Heart right ventricle (tissue), 16 donors: ENCODE measurements at places on chromosomes 11 and 22.
A peak's percentile ranks its signal among the peaks of the same experiment; 100 is the strongest.

- H3K36me3 ChIP-seq = no peaks in the 10 kb centered on the region
- DNase-seq = no peak
- H3K27me3 ChIP-seq = no peaks in the 10 kb centered on the region
- H3K27ac ChIP-seq = no peak overlapping the region
These were observed 35.7 kb downstream of the CELF1 start for GRCh38 chr11:47516984-47517853.

DNA sequence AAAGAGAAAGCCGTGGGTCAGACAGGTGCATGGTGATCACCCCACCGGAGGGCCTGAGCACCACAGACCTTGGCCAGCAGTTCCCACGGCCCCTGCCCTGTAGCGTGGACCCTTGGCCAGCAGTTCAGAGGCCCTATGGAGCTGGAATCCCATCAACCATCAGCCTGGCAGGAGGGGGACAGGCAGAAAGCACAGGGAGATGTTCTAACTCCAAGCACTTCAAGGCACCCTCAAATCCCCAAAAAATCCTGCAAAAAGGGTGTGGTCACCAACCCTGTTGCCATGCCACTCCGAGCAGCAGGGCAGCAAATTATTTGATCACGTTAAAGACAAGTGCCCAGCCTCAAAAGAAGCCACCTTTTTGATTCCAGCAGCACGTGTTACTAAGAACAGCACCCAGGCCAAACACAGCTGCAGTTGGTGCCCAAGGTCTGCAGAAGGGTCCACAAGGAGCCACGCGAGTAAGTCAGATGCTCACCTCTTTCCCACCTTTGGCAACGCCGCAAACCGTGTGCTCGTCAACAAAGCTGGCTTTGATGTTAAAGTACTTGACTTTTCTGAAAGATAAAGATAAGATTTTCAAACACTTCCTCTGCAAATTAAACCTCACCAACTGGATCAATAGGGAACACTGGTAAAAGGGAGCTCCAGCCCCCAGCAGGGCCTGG, 26.2 kb upstream of the COMT start:
- no peaks in the 10 kb centered on the region for H3K4me1 ChIP-seq
- H3K36me3 ChIP-seq = peaks cover 8% of the 10 kb centered on the region
- H3K4me3 ChIP-seq = no peak overlapping the region
- DNase-seq = no peak
- no peaks in the 10 kb centered on the region for H3K27me3 ChIP-seq
- H3K27ac ChIP-seq = no peak overlapping the region

DNA sequence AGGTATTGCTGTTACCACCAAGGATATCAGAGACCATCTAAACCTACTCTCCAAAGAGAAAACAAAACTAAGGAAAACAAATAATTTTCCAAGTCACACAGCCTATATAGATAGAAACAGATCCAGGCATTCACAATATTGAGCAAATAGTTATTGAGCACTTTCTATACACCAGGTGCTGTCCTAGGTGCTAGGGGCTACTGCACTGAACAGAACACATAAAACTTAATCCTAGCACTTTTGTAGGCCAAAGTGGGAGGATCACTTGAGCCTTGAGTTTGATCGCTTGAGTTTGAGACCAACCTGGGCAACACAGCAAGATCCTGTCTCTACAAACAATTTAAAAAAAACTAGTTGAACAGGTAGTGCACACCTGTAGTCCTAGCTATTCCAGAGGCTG, 44.6 kb downstream of the SERGEF start:
- no peak overlapping the region for H3K4me3 ChIP-seq
- no peak overlapping the region for H3K27ac ChIP-seq
- DNase-seq = no peak

DNA sequence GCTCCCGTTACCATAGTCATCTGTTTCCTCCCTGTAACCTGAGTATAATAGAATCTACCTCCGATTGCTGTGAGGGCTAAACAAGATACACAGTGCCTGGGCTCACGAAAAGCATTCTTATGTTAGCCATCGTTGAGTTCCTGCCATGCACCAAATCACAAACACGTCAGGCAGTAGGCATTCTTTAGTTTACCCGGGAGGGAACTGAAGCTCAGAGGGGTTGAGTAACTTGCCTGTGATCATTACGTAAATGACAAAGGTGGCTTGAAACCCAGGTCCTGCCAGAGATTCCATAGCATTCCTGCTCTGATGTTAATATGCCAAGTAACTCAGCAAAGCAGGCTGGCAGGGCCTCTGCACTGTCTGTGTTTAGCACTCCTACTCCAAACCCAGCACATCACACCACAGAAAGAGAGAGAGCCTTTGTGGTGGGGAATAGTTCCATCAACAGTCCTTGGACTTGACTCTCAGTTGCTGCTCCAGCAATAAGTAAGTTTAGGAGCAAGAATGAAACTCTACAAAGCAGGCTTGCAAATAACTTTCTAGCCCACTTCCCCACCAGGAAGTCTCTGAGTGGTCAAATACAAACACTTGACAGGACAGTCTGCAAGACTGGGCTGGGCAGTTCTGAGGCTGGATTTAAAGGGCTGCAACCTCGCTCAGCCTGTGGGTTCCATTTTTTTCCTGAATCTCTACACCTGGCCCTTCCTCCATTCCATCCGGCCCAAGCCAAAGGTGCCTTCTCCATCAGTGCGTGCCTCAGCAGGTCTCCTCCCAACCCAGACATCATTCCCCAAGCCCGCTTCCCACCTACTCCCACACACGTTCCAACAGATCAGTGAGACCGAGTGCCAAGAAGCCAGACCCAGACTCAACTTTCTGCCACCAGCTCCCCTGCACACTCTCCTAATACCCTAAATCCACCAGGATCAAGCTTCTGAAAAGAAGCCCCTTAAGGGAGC, 1.1 kb downstream of the SCN2B start:
- no peak for DNase-seq
- H3K27ac ChIP-seq = peak overlapping the region; percentile 95
- no peaks in the 10 kb centered on the region for H3K27me3 ChIP-seq
- H3K4me1 ChIP-seq = peaks cover 10% of the 10 kb centered on the region

DNA sequence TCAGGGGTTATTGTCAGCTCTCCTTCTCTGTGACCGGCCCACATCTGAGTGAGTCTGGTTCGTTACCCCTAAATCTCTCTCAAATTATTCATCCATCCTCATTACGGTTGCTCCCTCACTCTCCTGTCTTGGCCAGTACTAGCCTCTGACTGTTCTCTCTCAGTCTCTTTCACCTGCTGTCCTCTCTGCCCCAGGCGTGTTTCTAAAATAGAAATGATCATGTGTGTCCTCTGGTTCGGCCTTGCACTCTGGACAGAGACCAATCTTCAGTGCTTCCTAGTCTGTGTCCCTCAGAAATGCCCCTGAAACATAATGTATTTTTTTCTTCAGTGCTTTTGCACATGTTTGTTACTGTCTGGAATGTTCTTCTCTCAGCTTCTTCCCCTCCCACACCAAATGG, 4.9 kb downstream of the PSMD13 start:
- peaks cover 31% of the 10 kb centered on the region for H3K4me1 ChIP-seq
- peak overlapping the region; percentile 50 for H3K27ac ChIP-seq
- DNase-seq = no peak
- no peak overlapping the region for H3K4me3 ChIP-seq
- peaks cover 26% of the 10 kb centered on the region for H3K36me3 ChIP-seq

DNA sequence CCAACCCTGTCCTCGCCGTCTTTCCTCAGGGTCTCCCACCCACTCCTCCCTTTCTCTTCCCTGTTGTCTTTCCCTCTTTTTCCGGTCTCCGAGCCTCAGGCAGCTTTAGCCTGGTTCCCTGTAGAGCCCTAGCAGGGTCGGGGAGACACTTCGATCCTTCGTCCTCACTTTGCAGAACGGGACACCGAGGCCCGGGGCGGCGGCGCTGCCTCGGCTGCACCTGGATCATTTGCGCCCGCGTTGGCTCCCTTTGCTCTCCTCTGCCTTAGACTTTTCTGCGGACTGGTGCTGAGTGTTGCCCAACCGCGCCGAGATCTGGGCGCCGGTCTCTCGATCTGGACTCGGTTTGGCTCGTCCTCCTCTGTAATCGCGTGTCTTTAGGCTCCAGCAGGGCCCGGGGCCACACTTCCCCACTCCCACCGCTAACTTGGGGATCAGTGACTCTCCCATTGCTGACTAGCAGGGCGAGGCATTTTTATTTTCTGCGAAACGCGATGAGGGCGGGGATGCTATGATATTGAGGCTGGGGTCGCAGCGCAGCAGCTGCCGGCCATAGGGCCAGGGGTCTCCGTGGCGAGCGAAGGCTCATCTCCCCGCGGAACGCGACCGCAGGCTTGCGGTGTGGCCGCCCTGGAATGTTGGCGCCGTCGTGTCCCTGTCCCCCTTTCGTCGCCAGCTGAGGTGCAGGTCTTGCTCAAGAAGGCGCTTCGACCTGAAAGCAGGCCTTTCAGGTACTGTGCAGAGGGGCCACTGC, 1.6 kb upstream of the E2F8 start:
- H3K4me1 ChIP-seq = peaks cover 9% of the 10 kb centered on the region
- H3K27me3 ChIP-seq = peaks cover 47% of the 10 kb centered on the region
- no peak overlapping the region for H3K27ac ChIP-seq
- H3K4me3 ChIP-seq = peak overlapping the region; percentile 73

DNA sequence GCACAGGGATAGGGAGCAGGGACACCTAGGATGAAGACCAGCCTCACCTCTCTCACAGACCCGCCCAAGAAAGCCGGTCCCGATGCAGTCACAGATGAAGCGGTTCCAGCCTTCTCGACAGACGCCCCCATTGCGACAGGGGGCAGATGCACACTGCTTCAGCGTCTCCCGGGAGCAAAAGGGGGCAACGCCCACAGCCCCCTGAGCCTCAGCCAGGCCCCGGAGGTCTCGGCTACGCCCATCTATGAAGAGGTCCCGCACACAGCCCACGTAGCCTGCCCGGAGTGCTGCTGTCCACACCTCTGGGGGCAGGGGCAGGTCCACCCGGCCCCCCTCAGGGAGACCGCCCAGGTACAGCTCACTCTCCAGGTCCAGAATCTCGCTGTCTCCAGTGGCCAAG, 62.3 kb downstream of the NRXN2 start:
- no peak for DNase-seq
- no peaks in the 10 kb centered on the region for H3K36me3 ChIP-seq

GRCh38 chr22:43263645-43264514, 76.9 kb upstream of the TTLL12 start:
- peak overlapping the region; percentile 44 for H3K27ac ChIP-seq
- H3K4me1 ChIP-seq = peaks cover 18% of the 10 kb centered on the region
- no peak overlapping the region for H3K4me3 ChIP-seq
- peaks cover 31% of the 10 kb centered on the region for H3K27me3 ChIP-seq

- H3K27ac ChIP-seq = no peak overlapping the region
- DNase-seq = no peak
- H3K36me3 ChIP-seq = no peaks in the 10 kb centered on the region
- peaks cover 34% of the 10 kb centered on the region for H3K27me3 ChIP-seq
- no peaks in the 10 kb centered on the region for H3K4me1 ChIP-seq
- H3K4me3 ChIP-seq = no peak overlapping the region
These were observed 130.5 kb downstream of the MED15 start for GRCh38 chr22:20637750-20638506.

GRCh38 chr11:96713301-96713700, 323.5 kb downstream of the JRKL start:
- no peak overlapping the region for H3K27ac ChIP-seq
- DNase-seq = no peak
- no peaks in the 10 kb centered on the region for H3K27me3 ChIP-seq
- no peaks in the 10 kb centered on the region for H3K4me1 ChIP-seq
- H3K36me3 ChIP-seq = no peaks in the 10 kb centered on the region
- no peak overlapping the region for H3K4me3 ChIP-seq

DNA sequence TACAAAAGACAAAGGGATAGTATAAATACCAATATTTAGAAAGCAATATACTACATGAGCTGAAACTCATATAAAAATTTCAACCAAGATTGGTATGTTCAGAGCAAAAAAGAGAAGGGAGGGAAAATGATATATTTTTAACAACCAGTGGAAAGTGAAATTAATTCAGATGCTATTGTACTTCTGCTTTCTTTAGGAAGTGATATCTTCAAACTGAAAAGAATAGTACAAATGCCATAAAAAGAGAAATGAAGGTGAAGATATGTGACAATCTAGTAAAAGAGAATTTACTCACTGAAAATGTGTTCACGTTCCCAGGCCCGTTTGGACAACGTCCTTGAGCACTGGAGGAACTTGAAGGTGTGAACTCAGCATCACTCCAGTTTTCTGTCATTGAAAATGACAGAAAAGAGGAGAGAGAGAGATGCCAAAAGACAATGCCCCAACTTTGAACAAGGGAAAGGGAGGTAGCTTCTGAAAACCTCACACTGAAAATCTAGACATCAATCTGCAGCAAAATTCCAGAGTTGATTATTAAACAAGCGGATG, 47.5 kb downstream of the SC5D start:
- no peak overlapping the region for H3K4me3 ChIP-seq
- DNase-seq = no peak
- H3K27me3 ChIP-seq = no peaks in the 10 kb centered on the region
- no peak overlapping the region for H3K27ac ChIP-seq

- no peaks in the 10 kb centered on the region for H3K36me3 ChIP-seq
- no peaks in the 10 kb centered on the region for H3K27me3 ChIP-seq
- H3K4me1 ChIP-seq = peaks cover 52% of the 10 kb centered on the region
- H3K27ac ChIP-seq = no peak overlapping the region
- DNase-seq = no peak
- no peak overlapping the region for H3K4me3 ChIP-seq
These were observed 82.3 kb downstream of the PTPRJ start for GRCh38 chr11:48062649-48063048.

DNA sequence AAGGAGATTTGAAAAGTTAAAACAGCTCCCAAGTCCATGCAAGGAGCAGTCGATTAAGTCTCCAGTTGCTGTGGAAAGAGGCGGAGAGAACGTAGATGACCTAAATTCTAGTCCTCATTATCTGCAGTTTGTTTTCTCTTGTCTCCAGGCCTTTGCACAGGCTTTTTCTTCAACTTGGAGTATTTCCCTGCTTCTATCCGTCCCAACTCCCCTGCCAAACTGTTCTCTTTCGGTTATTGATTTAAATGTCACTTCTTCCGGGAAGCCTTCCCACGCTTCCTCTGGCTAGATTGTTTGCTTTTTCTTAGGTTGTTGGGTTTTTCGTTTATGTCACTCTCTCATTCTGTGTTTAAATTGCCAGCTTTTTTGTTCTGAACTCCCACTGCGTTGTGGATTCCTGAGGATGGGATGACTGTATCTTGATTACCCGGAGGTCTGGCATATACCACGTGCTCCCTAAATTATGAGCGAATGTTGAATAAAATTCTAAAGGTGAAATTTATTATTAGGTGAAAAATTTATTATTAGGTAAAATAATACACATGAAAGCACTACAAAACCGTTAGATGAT, 463 bp downstream of the TMEM126B start:
- peak overlapping the region; percentile 75 for H3K4me3 ChIP-seq
- H3K36me3 ChIP-seq = peaks cover 24% of the 10 kb centered on the region
- peaks cover 16% of the 10 kb centered on the region for H3K4me1 ChIP-seq
- H3K27ac ChIP-seq = peak overlapping the region; percentile 95
- no peak for DNase-seq

- no peaks in the 10 kb centered on the region for H3K4me1 ChIP-seq
- no peaks in the 10 kb centered on the region for H3K27me3 ChIP-seq
- no peaks in the 10 kb centered on the region for H3K36me3 ChIP-seq
- no peak overlapping the region for H3K4me3 ChIP-seq
- DNase-seq = no peak
These were observed 6.3 kb downstream of the MS4A12 start for GRCh38 chr11:60498853-60499252.

GRCh38 chr11:133732109-133732674, 113.1 kb downstream of the SPATA19 start:
- no peak overlapping the region for H3K27ac ChIP-seq
- DNase-seq = no peak
- no peaks in the 10 kb centered on the region for H3K36me3 ChIP-seq
- H3K4me1 ChIP-seq = no peaks in the 10 kb centered on the region
